Lung microvascular endothelial cell (primary cell): ENCODE measurements at places on chromosomes 13 and 19.

DNA sequence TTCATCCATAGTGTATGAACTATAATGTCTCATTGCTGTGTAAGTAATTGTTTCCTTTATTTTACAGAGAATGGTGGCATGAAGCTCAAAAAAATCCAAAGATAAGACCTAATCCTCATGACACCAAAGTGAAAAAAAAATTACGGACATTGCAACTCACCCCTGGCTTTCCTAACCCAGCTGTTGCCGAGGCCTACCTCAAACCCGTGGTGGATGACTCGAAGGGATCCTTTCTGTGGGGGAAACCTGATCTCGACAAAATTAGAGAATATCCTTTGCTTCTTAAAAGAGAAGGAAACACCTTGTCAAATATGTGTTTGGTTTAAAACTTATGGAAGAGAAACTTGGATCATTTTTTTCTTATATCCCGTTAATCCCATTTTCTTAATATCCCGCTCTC is 26.3 kb downstream of the ERCC5 start:
- DNase-seq: no peak

GRCh38 chr13:112999414-113000177 is 30.6 kb downstream of the MCF2L start:
- no peak for DNase-seq

GRCh38 chr19:46998445-46999125 is 21.1 kb upstream of the NPAS1 start:
- no peak for DNase-seq

DNA sequence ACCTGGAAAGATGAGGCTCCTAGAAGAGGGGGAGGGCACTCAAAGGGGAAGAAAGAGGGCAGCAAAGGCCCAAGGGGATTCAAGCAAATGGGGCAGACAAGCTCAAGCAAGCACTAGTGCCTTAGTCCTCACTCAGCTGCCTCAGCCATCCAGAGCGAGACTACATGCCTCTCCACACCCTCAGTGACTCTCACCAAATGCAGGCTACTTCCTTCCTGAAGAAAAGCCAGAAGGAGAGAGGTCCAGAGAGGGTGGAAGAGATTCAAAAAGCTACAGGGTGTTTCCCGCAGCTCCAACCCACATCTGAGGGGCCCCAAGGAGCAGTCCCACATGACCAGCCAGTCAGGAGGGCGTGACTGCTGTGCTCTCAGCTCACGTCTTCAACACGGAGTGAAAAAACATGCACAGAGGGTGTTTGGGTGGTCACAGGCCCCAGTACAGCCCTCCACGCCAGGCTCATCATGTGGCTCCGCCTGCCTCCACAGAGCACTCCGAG is 40.5 kb downstream of the MIPEP start:
- DNase-seq: no peak

- peak; percentile 42 for DNase-seq
Measured at GRCh38 chr13:48636550-48636949, 17.2 kb upstream of the CYSLTR2 start.

- DNase-seq: no peak
Measured at GRCh38 chr19:13089139-13089856, 13.4 kb downstream of the LYL1 start.

DNA sequence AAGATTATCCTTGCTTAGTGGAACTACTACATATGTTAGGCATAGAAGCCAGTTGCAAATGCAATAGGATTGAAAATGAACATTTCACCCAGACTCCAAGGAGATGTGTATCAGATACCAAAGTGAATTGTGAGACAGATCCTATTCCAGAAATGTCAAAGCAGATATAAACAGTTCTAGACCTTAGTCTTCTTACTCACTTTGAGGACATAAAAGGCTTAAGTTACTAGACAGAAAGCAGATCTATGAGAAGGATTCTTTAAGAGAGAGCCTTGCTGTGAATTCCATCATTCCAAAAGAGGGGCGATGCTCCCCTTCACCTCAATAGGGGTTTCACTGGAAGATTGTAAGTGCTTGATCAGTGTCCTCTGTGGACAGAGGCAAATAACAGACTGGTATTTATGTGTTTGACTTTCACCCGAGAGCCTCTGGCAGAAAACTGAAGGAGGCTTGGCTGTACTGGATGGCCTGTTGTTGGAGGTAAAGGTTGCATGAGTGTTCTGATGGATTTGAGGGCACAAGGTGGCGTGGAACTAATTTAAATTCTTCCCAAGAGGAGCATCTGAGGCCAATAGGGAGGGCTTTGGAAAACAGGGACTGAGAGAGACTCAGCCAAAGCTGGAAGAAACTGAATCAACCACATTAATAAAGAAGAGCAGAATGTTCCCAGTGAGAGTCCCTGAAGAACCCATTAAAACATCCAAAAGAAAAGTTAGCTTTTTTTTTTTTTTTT is 194.8 kb downstream of the DCLK1 start:
- no peak for DNase-seq
